ENCODE measurements at places on chromosomes 16 and 17.

- ATAC-seq, result no peak
Measured at GRCh38 chr17:48556576-48557401, 11.9 kb upstream of the HOXB2 start.

DNA sequence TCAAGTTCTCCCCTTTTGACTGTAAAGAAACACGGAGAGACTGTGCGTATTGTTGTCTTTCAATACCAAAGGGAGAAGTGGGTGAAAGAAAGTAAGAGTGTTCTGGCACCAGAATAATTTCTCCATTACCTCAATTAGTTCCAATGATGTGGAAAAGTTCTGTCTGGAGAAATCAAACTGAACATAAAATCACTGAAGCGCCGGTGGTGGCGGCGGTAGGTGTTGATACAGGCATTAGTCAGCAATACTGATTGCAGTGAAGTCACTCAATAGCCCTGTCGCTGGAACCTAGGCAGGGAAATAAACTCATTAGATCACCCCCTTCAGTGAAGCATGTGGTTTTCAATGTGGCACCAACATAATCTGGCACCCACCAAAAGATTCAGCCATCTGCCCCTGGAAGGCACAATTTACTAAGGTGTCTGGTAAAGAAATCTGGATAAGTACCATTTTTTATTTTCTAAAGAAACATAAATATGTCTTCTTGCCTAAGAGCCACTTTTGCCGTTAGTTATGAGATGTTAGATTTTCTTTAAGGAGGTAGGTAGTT lies 274.2 kb upstream of the SOX9 start:
- no peak for ATAC-seq

- ATAC-seq, result no peak
Measured at GRCh38 chr16:6905601-6906000, 427.0 kb upstream of the RBFOX1 start.

- no peak for ATAC-seq
Measured at GRCh38 chr16:89729293-89729692, 8.0 kb downstream of the ZNF276 start.

GRCh38 chr17:61317779-61318178 lies 81.9 kb upstream of the TBX2 start:
- ATAC-seq, result no peak

DNA sequence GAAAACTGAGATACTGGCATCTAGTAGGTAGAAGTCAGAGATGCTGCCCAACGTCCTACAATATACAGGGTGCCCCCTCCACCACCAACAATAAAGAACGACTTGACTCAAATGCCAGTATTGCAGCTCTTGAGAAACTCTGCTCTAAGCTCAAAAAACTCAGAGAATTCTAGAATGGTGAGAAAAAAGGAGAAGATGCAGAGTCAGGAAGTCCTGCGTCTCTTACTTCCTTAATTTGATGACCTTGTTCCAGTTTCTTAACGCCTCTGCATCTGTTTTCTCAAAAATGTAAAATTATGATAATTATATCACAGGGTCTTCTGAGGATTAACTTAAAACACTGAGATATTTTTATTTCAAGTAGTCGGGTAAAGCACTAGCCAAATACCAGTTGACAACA lies 1.7 kb upstream of the HSBP1 start:
- no peak for ATAC-seq

- no peak for ATAC-seq
Measured at GRCh38 chr16:35746281-35746962, 2287.0 kb downstream of the TP53TG3F start.

DNA sequence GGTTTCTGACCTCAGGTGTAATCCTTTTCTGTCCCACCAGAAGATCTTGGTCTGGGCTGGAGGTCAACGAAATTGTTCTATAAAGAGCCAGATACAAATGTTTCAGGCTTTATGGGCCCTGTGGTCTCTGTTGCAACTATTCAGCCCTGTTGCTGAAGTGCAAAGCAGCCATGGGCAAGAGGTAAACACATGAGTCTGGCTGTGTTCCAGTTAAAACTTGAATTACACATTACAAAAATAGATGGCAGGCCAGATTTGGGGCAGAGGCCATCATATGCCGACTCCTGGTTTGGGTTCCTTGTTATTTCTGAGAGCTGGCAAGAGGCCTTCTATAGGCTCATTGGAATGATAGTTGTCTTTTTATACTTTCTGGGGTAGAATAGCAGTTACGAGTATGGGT lies 114.4 kb downstream of the SDR42E1 start:
- no peak for ATAC-seq

- ATAC-seq, result no peak
Measured at GRCh38 chr17:19551165-19551564, 17.5 kb downstream of the SLC47A1 start.

GRCh38 chr17:73340093-73340596 lies 28.3 kb upstream of the CDC42EP4 start:
- ATAC-seq, result peak; percentile 48

- peak; percentile 3 for ATAC-seq
Measured at GRCh38 chr17:50865868-50866260, 290 bp downstream of the TOB1 start.
